ENCODE measurements at places on chromosomes 7 and 10.

- DNase-seq: no peak
These were observed 33.2 kb downstream of the DOCK4 start for GRCh38 chr7:112172870-112173567.

DNA sequence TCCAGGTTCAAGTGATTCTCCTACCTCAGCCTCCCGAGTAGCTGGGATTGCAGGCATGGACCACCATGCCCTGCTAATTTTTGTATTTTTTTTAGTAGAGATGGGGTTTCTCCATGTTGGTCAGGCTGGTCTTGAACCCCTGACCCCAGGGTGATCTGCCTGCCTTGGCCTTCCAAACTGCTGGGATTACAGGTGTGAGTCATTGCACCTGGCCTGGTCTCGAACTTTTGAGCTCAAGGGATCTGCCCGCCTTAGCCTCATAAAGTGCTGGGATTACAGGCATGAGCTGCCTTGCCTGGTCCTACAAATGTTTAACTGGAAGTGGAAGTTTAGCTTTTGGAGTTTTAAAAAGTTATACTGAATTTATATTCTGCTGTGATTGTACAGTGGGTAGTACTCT lies 2.8 kb downstream of the MLLT10 start:
- DNase-seq: no peak

DNA sequence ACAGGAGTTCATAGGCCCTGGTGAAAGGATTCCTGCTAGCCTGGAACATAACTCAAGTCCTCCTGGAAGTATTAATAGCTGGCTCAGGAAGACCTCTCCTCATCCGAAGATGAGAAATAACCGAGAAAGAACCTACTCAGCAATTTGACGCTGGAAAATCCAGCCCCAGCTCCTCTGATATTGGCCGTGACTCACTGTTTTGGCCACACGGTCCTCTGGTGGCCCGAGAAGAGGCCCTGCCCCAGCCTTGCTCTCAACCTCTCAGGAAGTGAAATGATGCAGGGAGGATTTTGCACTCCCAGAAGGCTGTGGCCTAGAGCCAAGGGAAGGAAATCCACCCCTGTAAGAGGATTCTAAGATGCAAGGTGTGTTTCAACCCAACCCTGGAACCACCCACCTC lies 121.6 kb downstream of the MTPAP start:
- no peak for DNase-seq

- DNase-seq: no peak
These were observed 13.7 kb upstream of the CLDN4 start for GRCh38 chr7:73817121-73817520.

GRCh38 chr7:139092090-139092796 lies 17.3 kb downstream of the ZC3HAV1 start:
- no peak for DNase-seq

DNA sequence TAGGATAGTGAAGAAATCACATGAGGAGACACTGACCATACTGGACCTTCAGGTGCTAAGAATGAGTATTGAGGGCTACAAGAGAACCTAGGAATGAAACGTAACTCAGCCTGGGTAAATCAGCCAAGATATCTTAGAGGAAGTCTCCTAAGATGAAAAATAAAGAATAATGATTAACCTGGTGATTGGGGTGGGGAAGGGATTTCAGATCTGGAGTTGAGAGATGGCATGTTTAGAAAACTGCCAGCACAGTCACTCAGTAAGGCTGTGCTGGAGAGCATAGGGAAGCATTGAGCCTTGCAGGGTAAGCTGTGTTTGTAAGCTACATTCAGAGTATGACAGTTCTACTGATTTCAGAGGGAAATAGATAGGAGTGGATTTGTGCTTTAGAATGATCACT lies 1.9 kb upstream of the MALRD1 start:
- DNase-seq: no peak

DNA sequence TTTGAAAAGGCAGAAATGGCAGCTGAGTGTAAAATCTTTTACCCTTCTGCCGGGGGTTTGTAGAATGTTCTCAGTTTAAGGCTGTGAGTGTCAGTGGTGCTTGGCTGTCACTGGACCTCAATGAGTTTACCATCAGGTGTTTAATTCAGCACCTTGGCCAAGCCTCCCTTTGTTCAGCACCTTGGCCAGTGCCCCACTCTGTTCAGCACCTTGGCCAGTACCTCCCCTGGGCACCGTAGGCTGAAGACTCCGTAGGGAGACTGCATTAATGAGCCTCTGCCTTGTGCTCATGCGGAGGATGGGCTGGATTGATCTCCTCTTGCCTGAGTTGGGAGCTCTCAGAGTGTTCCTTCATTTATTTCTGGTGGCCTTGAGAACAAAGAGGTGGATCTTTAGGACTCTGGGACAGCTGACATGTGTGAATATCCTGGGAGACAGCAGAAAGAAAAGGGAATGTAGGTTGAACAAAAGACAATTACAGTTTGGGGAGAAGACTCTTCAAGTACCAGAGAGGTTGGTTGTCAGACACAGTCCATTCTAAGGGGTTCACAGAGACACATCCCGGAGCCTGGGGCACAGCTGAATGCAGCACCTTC lies 1.6 kb downstream of the FAM24A start:
- no peak for DNase-seq

GRCh38 chr10:63106111-63106755 lies 26.9 kb upstream of the NRBF2 start:
- no peak for DNase-seq

GRCh38 chr10:127293640-127294039 lies 97.2 kb upstream of the INSYN2A start:
- DNase-seq: no peak

GRCh38 chr10:20672741-20673140 lies 224.4 kb downstream of the NEBL start:
- DNase-seq: no peak
